Foreskin melanocyte (primary cell): ENCODE measurements at places on chromosomes 5 and 9.

- no peak for DNase-seq
These were observed 273.5 kb downstream of the CRB2 start for GRCh38 chr9:123629531-123629930.

- DNase-seq: no peak
These were observed 585.7 kb upstream of the ZNF608 start for GRCh38 chr5:125331987-125332598.

- no peak for DNase-seq
These were observed 1189.4 kb downstream of the EFNA5 start for GRCh38 chr5:106481374-106481773.

- peak; percentile 63 for DNase-seq
These were observed 25.6 kb downstream of the RRAGA start for GRCh38 chr9:19074836-19075235.

- no peak for DNase-seq
These were observed 189.3 kb downstream of the TRPM3 start for GRCh38 chr9:70932097-70932496.

DNA sequence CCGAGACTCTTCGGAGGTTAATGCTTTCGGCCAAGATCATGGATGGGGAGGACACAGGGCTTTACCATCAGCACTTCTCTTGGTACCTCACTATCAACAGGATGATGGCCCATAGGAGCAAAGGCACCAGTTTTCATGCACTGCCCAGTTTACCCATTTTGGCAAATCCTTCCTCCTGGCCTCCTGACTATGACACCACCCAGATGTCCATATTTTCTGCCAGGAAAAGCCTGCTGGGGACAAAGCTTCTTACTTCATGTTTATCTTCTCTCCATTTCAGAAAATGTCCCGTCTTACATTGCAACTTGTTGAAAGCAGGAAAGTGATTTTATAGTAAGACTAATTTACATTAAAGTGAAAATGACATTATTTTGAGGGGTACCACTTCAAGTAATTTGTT lies 61.4 kb upstream of the GAS1 start:
- no peak for DNase-seq
